ENCODE measurements at places on chromosomes 1 and 21. TPM values are rescaled to one million over a fixed set of nuclear protein-coding genes. Genes with fewer than 3 reads are reported as not detected.

Gene IGSF8
- 17.7 TPM for polyA plus RNA-seq

Gene LIN28A
- not detected for polyA plus RNA-seq

Gene OR2T35
- polyA plus RNA-seq, result not detected

Gene ACOT11
- polyA plus RNA-seq, result 6.0 TPM

Gene NID1
- polyA plus RNA-seq, result 323 TPM

Gene PDIK1L
- polyA plus RNA-seq, result 5.7 TPM

Gene S100A7A
- not detected for polyA plus RNA-seq

Gene AGMAT
- 2.8 TPM for polyA plus RNA-seq

Gene OR2T33
- polyA plus RNA-seq, result not detected

Gene RGS7
- not detected for polyA plus RNA-seq

Gene SEMA4A
- 1.5 TPM for polyA plus RNA-seq

Gene MMP23B
- 36.9 TPM for polyA plus RNA-seq

Gene RGS13
- polyA plus RNA-seq, result 0.36 TPM

Gene CD244
- polyA plus RNA-seq, result 0.30 TPM

Gene SNRPE
- 167 TPM for polyA plus RNA-seq

Gene RGS1
- polyA plus RNA-seq, result 2.8 TPM

Gene CADM3
- polyA plus RNA-seq, result 1.3 TPM

Gene LCE1D
- polyA plus RNA-seq, result not detected

Gene ESPN
- polyA plus RNA-seq, result 1.2 TPM

Gene OR2T29
- polyA plus RNA-seq, result not detected

Gene GOLT1A
- polyA plus RNA-seq, result 1.5 TPM

Gene C1orf185
- polyA plus RNA-seq, result not detected
